ENCODE measurements at places on chromosomes 16 and 17.

GRCh38 chr16:84485255-84486010 lies 19.0 kb downstream of the MEAK7 start:
- DNase-seq = no peak

GRCh38 chr17:78010759-78011158 lies 52.3 kb downstream of the TNRC6C start:
- DNase-seq = no peak

GRCh38 chr17:66476014-66476413 lies 173.6 kb downstream of the PRKCA start:
- DNase-seq = no peak

DNA sequence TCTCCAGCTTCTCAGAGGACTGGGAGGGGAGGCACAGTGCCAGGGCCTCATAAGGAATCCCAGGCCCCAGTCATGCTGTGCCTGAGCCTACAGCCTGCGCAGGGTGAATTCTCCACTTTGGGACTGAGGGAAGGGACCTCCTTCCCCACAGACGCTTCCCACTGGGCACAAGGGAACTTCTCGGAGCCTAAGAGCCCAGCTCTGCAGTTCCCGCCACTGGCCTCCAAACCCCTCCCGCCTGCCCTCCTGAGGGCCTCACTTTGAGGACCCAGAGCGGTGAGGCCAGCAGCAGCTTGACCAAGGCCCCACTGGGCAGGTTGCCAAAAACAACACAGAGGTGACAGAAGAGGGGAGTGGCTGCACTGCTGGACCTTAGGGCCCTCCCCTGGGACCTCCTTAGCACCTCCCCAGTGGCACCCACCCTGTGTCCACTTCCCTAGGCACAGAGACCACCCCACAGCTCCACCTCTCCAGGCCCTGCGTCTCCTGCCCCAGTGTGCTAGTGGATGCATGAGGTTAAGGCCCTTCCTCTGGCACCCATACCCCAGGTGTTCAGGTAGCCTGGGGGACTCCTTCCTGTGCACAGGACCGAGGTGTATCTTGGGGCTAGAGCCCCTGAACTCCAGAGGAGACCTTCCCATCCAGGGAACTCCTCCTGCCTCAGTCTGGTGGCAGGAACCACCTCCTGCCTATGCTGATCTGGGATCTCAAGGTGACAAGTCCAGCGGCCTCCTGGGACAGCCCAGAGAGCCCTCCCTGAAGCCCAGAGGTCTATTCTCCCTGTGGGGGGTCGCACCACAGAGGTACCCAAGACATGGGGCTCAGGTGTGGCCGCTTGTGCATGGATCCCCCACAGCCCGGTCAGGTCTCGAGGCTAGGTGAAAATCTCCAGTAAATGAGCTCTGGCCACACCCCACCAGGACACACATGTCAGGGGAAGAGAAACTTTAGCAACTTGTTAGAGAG lies 3.4 kb downstream of the CASKIN2 start:
- DNase-seq = no peak

DNA sequence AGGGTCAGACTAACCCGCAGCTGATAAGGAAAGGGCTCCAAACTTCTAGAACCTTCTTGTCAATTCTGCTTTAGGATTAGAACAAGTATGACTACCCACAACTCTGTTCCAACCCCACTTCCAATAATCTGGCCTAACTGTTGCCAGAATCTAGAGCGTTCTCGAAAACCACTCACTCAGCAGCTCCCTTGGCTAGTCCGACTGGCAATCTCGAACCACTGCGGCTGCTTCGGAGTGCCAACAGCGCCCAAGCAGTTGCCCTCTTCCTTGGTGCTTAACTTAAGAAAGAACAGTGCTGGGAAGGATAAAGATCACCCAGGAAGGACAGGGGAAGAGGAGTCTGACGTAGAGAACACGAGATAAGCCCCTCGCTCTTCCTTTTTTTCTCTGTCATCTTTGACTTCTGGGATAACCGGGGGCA lies 818 bp downstream of the DNAJC7 start:
- DNase-seq = no peak

All from hepatic stellate cell (primary cell).